Panc1 (cell line): ENCODE measurements at places on chromosomes 5 and 9. TPM values are rescaled to one million over a fixed set of nuclear protein-coding genes. Genes with fewer than 3 reads are reported as not detected.

SPINK7 gene
- not detected for total RNA-seq

ACOT12 gene
- 0.74 TPM for total RNA-seq

ATOX1 gene
- 202 TPM for total RNA-seq

SPATA31D1 gene
- not detected for total RNA-seq

OGN gene
- total RNA-seq, result 0.08 TPM

ZNF608 gene
- total RNA-seq, result 37.5 TPM

GABRA6 gene
- not detected for total RNA-seq

ENTREP1 gene
- total RNA-seq, result 0.13 TPM

ATG12 gene
- 52.0 TPM for total RNA-seq
